ENCODE measurements at places on chromosomes 1 and 21.

DNA sequence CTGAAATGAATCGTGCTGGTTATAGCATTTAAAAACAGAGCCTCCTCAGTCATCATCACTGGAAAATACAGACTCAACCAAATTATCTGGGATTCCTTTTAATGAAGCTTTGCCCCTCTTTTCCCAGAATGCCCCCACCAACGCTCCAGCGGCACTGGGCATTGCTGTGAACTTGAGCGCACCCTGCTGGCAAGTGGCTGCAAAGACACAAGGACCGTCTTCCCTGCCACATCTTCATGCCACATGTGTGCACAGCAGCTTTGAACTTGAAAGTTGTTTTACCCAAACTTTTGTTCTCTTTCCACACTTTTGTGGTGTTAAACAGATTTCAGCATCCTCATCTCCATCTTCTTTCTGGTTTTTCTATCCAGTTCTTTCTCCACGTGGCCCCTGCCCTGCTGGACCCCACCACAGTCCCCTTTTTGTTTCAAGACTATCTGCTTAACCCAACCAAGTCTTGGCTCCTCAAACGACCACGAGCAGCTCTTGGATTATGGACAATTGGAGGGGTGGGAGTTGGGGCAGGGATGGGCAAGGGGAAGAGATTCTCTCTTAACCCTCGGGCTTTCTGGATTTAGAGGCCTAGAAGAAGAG is 12.8 kb upstream of the LMX1A start:
- peak; percentile 24 for DNase-seq

GRCh38 chr1:244057474-244058385 is 6.6 kb downstream of the ZBTB18 start:
- no peak for DNase-seq

- peak; percentile 51 for DNase-seq
Measured at GRCh38 chr1:56064705-56065104, 514.7 kb downstream of the PLPP3 start.

DNA sequence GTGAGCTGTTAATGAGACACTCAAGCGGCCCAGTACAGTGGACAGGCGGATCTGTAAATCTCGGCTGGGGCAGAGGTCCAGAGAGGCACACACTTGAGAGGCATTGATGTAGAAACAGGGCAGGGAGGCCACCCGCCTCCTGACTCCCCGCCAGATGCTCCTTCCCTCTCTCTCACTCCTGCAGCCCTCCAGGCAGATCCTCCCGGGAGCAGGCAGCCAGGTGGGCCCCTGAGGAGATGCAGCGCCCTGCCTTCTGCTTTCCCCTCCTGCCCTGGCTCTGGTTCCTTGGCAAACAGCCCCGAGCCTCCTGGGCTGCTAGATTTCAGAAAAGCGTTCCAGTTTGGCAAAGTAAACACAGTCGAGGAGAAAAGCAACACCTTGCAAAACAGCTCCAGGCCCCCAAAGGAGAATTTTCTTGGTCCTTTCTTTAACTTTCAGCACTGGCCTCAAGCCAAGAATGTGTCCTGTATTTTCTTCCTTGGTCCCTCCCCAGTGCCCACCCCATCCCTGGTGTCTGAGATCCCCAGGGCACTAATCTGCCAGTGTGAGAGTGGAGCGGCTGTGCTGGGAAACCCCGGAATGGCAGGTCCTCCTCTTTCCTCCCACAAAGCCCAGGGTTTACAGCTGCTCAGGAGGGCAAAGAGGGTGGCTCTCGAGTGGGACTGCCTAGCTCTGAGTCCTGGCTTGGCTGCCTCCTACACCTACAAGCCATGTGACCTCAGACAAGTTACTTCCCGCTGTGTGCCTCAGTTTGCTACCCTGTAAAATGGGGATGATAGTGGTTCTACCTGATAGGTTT is 29.4 kb upstream of the IFNLR1 start:
- no peak for DNase-seq

GRCh38 chr21:40615505-40616376 is 231.2 kb downstream of the DSCAM start:
- DNase-seq: no peak

- DNase-seq: no peak
Measured at GRCh38 chr1:243543501-243543900, 287.7 kb downstream of the SDCCAG8 start.

- DNase-seq: no peak
Measured at GRCh38 chr1:246155923-246156322, 351.2 kb downstream of the SMYD3 start.

GRCh38 chr1:181398544-181398943 is 84.8 kb upstream of the CACNA1E start:
- no peak for DNase-seq

- no peak for DNase-seq
Measured at GRCh38 chr1:182626527-182626926, 22.3 kb upstream of the RGS16 start.

GRCh38 chr1:110243574-110243973 is 33.5 kb downstream of the KCNC4 start:
- DNase-seq: no peak

DNA sequence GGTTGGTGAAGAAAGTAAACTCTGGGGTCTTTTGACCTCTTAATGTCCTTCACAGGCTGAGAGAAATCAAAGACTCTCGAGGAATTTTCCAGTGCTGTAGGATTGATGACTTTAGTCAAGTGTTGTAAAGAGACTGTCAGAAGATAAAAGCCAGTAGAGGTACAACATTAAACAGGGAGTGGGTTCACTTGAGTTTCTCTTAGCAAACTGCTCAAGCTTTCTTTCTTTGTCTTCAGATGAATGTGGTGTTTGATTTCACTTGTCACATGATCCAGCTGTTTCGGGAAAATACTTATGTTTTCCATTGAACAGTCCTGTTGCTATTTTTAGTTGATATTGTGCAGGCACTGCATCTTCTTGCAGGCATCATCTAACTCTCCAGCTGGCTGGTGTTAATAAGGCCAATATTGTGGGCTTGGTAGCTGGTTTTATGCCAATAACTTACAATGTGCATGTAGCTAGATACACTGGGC is 45.6 kb downstream of the XCL2 start:
- no peak for DNase-seq

DNA sequence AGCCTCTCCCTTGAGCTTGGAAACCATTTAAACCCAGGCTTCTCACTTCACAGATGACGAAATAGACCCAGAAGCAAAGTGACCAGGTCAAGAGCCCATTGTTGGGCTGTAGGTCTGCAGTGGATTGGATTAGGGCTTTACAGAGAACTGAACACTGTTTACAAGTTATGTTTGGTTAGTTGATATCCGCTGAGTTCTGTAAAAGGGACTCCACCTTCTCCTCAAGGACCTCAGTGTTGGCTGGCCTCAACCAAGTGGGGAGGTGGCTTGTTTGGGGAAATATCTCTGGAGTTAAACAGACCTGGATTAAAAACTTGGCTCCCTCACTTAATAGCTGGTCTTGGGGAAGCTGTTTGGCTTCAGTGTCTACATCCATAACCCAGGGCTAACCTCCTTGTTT is 88.1 kb downstream of the UCK2 start:
- no peak for DNase-seq

DNA sequence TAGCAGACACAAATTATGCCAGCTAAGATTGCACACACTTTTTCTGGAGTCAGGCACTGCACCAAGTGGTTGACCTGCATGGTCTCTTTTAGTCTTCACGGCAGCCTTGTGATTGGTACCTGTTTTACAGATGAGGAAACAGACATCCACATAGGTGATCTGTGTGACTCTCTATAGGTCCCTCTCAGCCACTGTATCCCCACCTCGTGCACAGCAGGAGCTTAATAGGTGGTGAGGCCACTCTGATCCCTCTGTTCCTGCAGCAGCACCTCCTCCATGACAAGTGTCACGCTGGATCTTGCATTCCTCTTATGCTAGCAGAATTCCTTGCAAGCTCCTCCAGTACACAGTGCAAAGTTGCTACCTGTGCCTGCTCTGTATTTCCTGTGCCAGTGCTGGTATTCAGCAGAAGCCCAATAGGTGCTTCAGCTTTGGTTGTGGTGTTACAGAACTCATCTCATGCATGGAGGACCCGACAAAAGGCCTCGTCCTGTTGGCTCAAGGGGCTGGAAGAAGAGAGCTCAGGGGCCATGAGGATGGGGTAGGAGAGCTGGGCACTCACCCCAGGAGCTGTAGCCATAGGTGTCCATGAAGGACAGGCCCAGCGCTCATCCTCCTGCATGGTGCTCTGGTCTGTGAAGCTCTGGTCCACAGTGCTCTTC is 546.7 kb downstream of the PTPRU start:
- DNase-seq: no peak

DNA sequence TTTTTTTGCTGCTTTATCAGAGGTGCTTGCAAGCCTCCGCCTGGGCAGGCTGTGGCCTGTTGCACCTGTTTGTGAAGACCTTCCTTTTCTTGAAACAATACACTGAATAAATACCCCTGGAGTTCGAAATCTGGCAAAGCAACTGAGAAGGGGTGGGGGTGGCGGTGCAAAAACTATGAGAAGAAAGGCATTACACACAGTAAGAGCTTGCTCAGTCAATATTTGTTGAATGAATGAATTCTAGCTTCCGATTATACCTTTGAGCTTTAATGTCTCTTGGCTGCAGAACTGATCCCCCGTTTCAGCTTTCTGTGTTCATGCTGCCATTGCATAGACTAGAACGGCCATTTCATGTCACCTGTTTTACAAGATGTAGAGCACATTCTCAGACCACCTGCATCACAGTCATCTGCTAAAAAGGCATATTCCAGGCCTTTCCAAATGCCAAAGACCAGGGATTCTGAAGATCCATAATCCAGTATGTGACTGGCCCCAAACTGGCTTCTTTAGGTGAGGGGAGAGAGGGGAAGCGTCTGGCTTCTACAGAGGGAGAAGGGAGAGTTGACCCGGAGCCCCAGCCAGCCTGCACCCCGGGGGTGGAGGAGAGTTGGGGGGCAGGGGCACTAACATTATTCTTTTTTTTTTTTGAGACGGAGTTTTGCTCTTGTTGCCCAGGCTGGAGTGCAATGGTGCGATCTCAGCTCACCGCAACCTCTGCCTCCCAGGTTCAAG is 111.5 kb downstream of the ETS2 start:
- DNase-seq: no peak

GRCh38 chr1:17080880-17081279 is 27.0 kb upstream of the SDHB start:
- DNase-seq: no peak

- DNase-seq: no peak
Measured at GRCh38 chr1:147245586-147246021, 3.1 kb downstream of the CHD1L start.

GRCh38 chr21:18253799-18254198 is 9.2 kb downstream of the CHODL start:
- no peak for DNase-seq

DNA sequence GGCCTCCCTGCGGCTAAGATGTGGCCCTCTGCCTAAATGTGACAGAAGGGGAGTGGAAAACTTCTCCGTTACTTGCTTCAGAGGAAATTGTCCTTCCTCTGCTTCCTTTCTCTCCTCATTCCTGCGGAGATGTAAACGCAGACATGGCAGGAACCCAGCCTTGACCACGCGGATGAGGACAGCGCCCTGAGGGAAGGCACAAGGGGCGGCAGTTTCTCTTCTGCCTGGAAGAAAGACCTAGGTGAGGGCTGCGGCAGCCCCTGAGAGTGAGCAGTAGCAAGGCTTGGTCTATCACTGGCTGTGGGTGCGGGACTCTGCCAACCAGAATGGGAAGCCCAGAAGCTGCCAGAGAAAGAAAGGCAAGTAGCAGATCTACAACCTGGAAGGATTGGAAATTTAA is 14.0 kb upstream of the CTPS1 start:
- no peak for DNase-seq

- no peak for DNase-seq
Measured at GRCh38 chr1:205576805-205577761, 54.7 kb downstream of the ELK4 start.

DNA sequence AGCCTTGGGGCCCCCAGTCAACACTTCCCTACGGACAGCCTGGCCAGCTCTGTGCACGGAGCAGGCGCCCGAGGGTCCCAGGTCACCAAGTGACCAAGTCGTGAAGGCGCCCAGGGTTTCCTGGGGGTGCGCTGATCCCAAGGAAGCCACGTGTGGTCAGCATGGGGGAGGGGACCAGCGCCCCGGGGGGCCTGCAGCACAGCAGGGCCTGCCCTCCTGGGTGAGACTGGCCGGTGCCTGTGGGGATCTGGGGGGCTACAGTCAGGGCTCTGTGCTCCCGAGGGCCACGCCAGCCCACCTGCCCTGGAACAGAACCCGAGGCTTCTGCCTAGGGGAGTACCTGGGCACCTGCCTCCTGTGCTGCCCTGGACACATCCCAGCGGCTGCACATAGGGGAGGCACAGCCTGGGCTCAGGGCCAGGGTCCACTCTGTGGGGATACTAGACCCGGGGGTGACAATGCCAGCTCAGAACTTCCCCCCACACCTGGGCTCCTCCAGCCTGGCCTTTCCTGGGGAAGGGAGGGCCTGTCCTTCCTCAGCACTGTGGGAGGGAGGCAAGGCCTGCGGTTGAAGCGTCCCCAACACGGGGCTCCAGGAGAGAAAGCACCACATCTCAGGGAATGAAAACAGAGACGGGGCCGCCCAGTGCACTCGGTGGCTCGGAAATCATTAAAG is 6.2 kb upstream of the POFUT2 start:
- no peak for DNase-seq

- DNase-seq: no peak
Measured at GRCh38 chr1:4563586-4563985, 90.8 kb upstream of the AJAP1 start.

- DNase-seq: no peak
Measured at GRCh38 chr1:16249596-16250241, 12.7 kb upstream of the CPLANE2 start.

DNA sequence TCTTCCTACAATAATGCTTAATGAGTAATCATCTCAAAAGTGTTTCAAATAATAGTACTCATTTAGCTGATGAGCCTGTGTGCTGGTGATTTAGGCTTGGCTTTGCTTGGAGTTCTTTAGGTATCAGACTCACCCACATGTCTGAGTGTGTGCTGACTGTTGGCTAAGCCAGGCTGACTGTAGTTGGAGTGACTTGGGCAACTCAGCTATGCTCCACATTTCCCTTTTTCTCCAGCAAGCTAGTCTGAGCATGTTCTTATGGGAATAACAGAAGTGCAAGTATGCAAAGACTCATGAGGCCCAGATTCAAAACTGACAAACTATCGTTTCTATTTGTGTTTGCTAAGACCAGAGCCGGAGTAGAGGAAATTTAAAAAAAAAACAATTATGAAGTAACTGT is 99.0 kb upstream of the ADGRL4 start:
- DNase-seq: no peak

DNA sequence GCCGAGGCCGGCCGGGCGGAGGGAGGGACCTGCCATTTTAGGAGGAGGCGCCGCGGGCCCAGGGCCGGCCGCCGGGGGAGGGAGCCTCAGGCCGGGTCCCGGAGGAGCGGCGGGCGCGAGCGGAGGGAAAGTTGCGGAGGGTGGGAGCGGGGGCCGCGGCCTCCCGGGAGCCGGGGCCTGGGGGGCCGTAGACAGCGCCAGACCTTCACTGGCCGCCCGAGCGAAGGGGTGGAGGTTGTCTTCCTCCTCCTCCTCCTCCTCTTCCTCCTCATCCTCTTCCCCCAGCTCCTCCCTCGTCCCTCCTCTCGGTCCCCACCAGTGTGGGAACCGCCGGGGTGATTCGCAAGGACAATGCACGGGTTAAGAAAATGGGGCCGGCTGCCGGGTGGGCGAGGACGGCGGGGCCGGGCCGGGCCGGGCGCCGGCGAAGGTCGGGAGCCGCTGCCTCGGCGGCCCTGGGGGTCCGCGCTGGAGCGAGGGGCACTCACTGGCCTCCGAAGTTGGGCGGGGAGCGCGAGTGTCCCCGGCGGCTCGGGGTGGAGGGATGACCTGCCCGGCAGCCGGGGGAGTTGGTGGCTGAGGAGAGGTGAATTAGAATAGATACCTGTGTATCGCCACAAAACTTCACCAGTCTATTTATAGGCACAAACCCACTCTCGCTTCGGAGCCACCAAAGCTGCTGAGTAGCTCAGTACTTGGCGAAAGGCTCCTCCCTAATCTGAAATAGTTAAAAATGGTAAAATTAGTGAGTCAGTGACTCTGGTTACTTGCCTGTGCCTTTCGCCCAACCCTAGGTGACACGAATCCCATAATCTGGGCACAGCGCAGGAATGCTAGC is 1.3 kb downstream of the DYRK1A start:
- peak; percentile 57 for DNase-seq

Measured in HT1080 (cell line).